ENCODE measurements at places on chromosomes 7 and 10.

DNA sequence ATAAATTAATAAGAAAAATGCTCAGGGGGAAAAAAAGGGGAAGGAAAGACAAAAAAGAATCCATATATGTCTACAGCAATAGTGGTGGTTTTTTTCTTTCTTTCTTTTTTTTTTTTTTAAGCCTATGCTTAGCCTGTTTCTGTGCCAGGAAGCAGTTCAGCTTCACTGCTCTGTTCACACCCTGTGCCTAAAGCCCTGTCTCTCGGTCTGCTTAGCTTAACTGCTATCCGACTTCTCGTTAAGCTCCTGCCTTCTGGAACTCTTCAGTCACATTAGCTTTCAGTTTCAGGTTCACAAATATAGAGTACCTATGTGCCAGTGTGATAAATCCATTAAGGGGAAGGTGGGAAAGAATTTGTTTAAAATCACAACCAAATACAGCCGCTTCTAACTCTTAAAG is 26.5 kb upstream of the NRG3 start:
- DNase-seq: no peak

- no peak for DNase-seq
These were observed 263.3 kb downstream of the COBL start for GRCh38 chr7:51053160-51053925.

- no peak for DNase-seq
These were observed 12.5 kb downstream of the DENND10 start for GRCh38 chr10:119116326-119116951.

GRCh38 chr10:32205670-32206069 is 141.3 kb downstream of the EPC1 start:
- DNase-seq: no peak

DNA sequence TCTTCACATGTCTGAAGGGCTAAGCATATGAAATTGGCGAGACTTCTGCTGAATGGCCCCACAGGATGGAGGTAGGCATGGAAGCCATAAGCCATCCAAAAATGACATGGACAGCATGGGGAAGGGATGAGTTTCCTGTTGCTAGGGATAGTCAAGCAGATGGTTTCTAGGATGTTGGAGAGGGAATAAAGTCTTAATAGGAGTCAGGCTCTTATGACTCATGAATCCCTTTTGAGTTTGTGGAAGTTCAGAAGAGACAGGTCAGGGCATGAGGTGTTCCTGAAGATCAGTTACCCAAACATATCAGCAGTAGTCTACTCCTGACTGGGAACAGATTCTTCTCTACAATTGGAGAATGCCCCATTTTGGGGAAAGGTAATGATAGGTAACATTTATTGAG is 243.9 kb downstream of the REEP3 start:
- no peak for DNase-seq

DNA sequence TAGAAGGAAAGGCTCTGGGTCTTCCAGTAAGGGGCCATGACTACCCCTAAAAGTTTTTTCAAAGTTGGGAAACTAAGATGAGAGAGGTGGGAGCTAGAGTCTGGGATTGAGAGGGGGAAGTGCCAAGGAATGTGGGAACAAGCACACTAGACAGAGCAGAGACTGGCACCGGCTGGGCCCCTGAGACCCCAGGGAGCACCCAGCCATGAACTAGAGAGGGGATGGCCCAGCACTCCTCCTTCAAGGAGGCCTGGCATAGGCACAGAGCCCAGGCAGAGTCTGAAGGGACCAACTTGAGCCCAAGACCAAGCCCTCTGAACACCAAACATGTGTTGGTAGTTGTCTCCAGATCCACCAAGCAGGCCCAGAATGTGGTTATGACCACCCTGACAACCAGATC is 119.0 kb downstream of the GRID1 start:
- no peak for DNase-seq

GRCh38 chr7:55170335-55171069 is 151.7 kb downstream of the EGFR start:
- no peak for DNase-seq

DNA sequence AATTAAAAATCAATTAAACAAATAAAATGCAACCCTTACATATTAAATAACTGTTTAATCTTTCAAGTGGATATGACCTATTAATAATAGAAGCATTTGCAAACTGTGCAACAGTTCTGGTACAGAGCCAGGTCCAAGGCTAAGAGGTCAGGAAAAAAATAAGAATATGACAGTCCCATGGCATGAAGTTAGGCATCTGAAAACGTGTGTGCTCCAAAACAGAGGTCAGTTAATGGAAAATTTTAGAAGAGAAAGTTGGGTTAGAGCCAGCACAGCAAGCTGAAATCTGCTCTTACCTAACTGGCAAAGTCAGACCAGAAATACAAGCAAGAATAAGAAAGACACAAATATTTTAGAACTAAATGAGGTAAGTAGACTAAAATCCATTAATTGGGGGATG is 757.7 kb downstream of the GRM8 start:
- DNase-seq: no peak

DNA sequence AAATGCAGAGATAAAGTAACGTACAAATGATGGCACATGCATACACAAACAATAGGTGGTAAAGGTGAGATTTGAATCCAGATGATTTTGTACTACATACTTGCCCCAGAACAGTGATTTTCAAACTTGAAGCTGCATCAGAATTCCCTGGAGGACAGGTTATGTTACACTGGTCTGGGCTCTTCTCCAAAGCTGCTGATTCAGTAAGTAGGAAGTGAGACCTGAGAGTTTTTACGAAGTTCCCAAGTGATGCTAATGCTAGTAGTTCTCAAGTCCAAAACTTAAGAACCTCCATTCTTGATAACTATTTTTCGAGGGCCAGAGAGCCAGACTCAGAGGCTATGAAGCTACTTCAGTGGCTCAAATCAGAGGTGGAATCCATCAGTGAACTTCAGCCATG is 159.0 kb upstream of the POM121L12 start:
- DNase-seq: no peak

DNA sequence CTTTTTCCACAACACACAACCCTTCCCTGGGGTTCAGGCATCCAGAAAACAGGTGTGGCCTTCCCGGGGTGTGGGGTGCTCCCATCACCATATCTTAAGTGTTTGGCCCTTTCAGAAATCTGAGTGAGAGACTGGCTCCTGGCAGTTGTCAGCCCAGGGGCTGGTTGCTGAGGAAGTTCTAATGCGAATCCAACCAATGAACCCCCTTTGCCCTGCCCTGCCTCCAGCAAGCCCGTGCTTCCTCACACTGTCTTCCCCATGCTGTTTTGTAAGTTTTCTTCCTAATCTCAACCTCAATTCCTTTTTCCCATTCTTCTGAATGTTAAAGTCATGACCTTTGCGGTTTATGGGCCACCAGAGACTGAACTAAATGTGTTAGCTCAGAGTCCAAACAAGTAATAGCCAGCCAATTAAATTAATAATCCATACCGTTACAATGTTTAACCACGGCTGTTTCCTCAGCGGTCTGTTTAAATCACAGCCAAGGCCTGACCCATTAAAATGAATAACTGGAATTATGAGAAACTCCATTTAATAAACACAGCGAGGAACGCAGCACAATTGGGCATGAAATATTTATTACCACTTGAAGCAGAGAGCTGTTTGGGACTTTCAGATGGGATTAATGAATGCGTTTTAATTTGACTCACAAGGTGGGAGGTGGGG is 90.9 kb upstream of the TCF7L2 start:
- no peak for DNase-seq

- no peak for DNase-seq
These were observed 30.4 kb downstream of the DDC start for GRCh38 chr7:50534690-50535290.

DNA sequence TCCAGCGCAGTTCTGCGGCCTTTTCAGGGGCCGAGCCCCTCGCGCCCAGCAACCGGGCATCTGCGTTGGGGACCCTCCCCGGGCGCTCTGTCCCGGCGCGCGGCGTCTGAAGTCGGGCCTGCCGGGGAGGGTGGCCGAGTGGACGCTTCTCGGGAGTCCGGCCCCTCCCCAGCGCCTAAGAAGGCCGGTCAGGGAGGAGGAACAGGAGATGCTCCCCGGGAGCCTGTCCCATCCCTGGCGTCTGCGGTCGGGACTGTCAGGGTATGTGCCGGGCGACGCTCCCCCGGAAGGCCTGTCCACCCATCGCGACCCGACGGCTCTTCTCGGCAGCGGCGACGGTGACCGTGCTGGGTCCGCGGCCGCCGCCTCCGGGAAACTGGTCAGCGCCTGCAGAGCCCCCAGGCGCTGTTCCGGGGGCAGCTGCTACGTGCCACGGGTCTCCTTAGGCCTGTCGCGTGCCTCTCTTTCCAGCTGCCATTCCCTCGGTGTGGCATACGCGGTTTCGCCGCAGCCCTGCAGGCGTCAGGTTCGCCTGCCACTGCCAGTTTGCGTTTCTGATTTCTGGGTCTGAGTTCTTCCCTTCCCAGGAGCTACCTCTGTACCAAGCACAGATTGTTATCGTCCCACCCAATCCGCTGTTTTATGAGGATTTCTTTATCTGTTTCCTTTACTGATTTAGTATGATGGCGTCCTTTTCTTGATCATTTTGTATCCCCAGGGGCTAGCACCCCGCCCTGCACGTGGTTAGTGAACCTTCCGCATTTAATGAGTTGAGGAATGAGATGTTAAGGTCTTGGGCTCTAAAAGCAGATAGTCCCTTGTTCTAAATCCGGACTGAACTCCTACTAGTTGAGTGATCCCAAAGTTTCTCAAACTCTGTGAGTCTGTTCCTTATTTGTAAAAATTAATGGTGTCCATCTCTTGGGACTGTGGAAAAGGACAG is 782 bp downstream of the IFIT5 start:
- DNase-seq: peak; percentile 8

- DNase-seq: no peak
These were observed 106.3 kb downstream of the C7orf25 start for GRCh38 chr7:42805601-42806000.

- DNase-seq: no peak
These were observed 2.2 kb downstream of the BBIP1 start for GRCh38 chr10:110916554-110917346.

- no peak for DNase-seq
These were observed 18.1 kb downstream of the HACD1 start for GRCh38 chr10:17599089-17599488.

GRCh38 chr7:128840326-128841170 is 10.3 kb downstream of the FLNC start:
- no peak for DNase-seq

DNA sequence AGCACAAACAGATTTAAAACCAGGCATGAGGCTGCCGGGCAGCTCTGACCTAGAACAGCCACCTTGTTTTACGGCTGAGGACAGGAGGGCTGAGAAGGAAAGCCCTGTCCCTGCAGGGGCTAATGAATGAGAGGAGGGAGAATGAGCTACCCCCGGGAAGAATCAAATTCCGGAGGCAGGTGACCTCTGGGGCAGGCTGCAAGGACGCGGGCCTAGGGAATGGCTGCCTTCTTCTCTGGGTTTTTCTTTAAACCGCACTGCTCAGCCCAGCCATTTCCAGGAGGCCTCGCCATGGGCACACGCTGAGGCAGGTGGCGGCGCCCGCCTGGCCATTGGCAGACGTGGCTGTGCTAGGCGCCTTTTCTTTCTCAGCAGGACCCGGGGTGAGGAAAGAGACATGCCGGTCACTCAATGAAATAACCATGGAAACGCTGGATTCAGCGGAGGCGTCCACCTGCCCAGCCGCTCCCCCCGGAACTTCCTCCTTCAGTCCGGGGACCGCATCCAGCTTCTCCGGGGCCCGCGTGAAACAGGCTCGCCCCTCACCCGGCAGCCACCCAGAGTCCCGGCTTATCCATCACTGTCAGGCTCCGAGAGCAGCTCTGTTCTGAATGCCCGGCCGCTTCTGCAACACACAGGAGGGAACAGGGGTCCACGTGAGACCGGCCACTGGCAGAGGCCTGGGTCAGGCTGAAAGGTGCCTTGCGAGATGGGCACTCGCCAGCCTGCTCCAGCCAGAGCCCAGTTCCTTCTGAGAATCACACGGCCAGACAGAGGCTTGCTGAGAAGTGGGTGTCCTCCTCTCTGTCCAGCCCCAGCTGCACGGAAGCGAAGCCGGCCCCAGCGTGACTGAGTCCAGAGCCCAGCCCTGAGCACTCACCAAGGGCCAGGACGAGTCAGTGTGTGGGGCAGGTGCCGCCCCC is 82.1 kb downstream of the PDGFA start:
- DNase-seq: no peak

DNA sequence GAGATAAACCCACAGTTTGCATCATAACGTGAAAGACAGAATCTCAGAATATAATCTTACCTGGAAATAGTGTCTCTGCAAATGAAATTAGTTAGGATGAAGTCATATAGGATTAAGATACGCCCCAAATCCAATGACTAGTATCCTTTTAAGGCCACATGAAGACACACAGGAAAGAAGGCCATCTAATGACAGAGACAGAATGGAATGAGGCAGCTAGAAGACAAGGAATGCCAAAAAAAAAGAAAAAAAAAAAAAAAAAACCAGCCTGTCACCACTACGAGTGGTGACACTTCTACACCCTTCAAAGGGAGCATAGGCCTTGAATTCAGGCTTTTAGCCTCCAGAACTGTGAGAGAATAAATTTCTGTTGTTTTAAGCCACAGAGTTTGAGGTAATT is 82.9 kb downstream of the HYCC1 start:
- no peak for DNase-seq

GRCh38 chr10:6721964-6722615 is 142.0 kb upstream of the PRKCQ start:
- DNase-seq: no peak

GRCh38 chr10:28207799-28208198 is 95.1 kb downstream of the MPP7 start:
- no peak for DNase-seq

- DNase-seq: no peak
These were observed 174.7 kb upstream of the TMEM196 start for GRCh38 chr7:19948160-19948559.
